ENCODE measurements at places on chromosomes 5 and 9.
A peak's percentile ranks its signal among the peaks of the same experiment; 100 is the strongest.

DNA sequence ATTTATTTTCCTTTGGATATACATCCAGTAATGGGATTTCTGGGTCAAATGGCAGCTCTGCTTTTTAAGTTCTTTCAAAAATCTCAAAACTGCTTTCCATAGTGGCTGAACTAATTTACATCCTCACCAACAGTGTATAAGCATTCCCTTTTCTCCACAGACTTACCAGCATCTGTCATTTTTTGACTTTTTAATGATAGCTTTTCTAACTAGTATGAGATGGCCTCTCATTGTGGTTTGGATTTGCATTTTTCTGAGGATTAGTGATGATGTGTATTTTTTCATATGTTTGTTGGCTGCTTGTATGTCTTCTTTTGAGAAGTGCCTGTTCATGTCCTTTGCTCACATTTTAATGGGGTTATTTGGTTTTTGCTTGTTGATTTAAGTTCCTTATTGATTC lies 90.0 kb upstream of the HMHB1 start:
- DNase-seq = no peak

DNA sequence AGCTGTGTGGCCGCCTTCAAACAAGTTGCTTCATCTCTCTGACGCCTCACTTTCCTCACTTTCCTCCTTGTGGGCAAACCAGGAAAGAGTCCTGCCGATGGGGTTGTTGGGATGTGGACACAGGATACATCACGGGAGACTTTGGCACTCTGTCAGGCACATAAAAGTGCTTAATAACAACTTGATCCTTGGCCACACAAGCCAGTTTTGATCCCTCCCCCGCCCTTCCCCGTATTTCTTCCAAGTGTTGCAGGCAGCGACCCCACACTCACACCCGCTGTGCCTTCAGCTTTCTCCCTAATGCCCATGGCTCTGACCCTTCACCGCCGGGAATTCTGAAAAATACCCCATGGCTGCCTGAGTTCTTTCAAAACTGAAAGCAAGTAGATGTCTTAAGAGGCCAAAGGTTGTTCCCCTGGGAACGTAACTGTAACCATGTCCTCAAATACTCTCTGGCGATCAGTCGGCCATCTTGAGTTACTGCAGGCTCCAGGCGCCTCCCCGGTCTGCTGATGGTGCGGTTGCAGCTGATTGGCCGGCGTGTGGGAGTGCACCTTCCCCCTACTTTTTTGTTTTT lies 59.8 kb downstream of the ARHGEF37 start:
- no peak for DNase-seq

DNA sequence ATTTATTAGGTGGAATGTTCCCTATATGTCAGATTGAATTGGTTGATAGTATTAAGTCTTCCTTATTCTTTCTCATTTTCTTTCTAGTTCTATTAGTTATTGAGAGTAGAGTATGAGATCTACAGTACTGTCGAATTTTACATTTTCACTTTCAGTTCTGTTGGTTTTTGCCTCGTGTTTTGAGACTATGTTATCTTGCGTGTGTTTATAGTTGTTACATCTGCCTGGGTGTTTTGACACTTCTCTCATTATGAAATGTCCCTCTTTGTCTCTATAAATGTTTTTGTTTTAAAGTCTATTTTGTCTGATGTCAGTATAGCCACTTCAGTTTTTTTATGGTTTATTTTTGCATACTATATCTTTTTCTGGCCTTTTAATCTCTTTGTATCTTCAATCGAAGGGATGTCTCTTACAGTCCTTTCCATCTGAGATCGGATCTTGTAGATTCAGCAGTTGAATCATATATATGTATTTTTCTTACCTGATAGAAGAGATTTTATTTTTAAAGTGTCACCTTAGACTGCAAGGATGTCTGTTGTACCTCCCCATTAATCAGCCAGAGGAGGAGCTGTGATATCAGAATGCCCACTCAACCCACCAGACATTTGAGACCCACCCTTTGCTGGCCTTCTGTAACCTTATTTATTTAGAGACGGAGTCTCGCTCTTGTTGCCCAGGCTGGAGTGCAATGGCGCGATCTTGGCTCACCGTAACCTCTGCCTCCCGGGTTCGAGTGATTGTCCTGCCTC lies 20.7 kb downstream of the EHMT1 start:
- DNase-seq = no peak

DNA sequence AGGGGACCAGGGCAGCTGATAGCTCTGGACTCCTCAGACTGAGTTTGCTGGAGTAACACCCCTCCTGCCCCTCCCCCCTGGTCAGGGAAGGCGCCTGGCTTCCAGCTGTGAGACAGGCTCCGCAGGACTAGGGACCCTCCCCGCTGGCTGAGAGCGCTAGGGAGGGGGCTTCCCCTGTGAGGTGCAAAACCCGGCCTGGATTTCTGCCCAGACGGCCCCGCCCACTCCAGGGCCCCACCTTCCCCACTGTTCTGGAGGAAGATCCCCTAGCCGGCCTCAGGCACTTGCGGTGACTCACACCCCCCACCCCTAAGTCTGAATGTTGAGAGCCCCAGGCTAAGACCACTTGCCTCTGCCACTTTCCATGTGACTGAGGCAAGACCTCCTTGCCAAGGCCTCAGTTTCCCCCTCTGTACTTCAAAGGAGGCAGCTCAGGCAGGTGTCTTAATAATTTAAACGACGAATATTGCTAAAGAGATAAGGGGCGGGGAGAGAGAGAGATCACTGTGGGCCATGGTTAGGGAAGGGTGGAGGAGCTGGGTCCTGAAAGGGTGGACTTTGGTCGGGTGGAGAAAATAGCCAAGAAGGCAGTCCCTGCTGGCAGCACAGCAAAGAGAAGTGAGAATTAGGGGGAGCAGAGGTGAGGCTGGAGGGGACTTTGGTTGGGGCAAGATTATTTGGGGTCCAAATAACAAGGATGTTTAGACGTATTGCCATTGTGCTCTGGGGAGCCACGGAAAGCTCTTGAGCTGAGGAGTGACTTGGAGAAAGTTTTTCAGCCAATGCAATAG lies 1.0 kb upstream of the DAB2IP start:
- DNase-seq = peak; percentile 90

- DNase-seq = no peak
Measured at GRCh38 chr5:124537107-124537506, 209.3 kb downstream of the ZNF608 start.

Data from COR-L47 (cell line).